ENCODE measurements at places on chromosomes 3 and 15.

DNA sequence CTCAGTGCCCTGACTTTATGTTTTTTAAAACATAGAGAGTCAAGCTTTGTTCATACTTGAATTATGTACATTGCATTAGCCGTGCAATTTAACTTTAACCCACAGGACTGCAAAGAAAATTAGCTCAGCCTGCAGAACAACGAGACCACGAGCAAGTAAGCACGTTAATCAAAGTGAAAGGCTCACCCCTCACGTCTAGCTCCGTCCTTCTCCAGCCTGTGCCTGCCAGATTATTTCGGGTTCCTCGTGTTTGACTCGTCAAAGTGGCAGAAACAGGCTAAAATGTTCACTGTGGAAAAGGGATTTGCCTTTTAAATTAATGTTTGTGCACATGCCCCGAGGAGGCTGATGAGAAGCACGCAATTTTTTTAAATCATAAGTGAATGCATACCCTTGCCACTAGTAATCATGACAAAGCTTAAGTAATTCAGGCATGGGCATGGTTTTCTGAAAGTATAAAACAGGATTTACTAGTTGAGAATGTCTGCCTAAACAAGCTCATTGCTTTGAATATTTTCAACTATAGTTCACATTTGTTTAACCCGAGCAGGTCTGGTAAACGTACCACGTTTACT is 15.3 kb downstream of the ZBTB38 start:
- no peaks in the 10 kb centered on the region for H3K27me3 ChIP-seq
- no peak overlapping the region for H3K4me3 ChIP-seq
- DNase-seq: no peak

DNA sequence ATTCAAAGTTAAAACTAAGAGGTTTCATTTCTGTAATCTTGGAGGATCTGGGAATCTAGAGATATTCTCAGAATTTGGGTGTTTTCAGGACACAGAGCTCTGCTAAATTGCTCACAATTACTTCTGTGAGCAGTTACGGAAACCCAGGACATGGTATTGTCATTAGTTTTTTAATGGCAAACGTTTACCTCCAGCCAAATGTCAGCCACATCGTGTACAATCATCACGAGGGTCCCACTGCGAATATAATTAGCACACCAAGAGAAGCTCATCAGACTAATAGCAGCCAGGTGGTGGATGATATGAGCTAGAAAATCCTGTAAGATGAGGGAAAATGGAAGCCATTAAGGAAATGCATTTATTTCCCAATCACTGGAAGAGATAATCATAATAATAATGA is 56.0 kb downstream of the CERS3 start:
- H3K4me1 ChIP-seq: no peaks in the 10 kb centered on the region
- H3K36me3 ChIP-seq: no peaks in the 10 kb centered on the region
- H3K27ac ChIP-seq: no peak overlapping the region
- no peak overlapping the region for H3K4me3 ChIP-seq

GRCh38 chr3:58573640-58574039 is 3.6 kb downstream of the FAM107A start:
- no peaks in the 10 kb centered on the region for H3K36me3 ChIP-seq
- H3K27ac ChIP-seq: no peak overlapping the region
- H3K4me1 ChIP-seq: no peaks in the 10 kb centered on the region
- H3K27me3 ChIP-seq: no peaks in the 10 kb centered on the region
- DNase-seq: no peak

- H3K36me3 ChIP-seq: no peaks in the 10 kb centered on the region
- no peak overlapping the region for H3K27ac ChIP-seq
- DNase-seq: no peak
Measured at GRCh38 chr3:188791311-188791710, 380.5 kb upstream of the TPRG1 start.

GRCh38 chr3:38120693-38121450 is 16.1 kb downstream of the ACAA1 start:
- H3K27ac ChIP-seq: no peak overlapping the region
- H3K27me3 ChIP-seq: no peaks in the 10 kb centered on the region
- no peak overlapping the region for H3K4me3 ChIP-seq
- H3K36me3 ChIP-seq: peaks cover 36% of the 10 kb centered on the region
- DNase-seq: peak; percentile 30
- no peaks in the 10 kb centered on the region for H3K4me1 ChIP-seq

GRCh38 chr15:52491472-52491871 is 37.2 kb downstream of the MYO5A start:
- H3K4me1 ChIP-seq: peaks cover 21% of the 10 kb centered on the region
- DNase-seq: no peak
- H3K27me3 ChIP-seq: no peaks in the 10 kb centered on the region
- H3K27ac ChIP-seq: peak overlapping the region; percentile 3

GRCh38 chr15:55654561-55655031 is 66.5 kb upstream of the PYGO1 start:
- no peaks in the 10 kb centered on the region for H3K36me3 ChIP-seq
- no peaks in the 10 kb centered on the region for H3K4me1 ChIP-seq

DNA sequence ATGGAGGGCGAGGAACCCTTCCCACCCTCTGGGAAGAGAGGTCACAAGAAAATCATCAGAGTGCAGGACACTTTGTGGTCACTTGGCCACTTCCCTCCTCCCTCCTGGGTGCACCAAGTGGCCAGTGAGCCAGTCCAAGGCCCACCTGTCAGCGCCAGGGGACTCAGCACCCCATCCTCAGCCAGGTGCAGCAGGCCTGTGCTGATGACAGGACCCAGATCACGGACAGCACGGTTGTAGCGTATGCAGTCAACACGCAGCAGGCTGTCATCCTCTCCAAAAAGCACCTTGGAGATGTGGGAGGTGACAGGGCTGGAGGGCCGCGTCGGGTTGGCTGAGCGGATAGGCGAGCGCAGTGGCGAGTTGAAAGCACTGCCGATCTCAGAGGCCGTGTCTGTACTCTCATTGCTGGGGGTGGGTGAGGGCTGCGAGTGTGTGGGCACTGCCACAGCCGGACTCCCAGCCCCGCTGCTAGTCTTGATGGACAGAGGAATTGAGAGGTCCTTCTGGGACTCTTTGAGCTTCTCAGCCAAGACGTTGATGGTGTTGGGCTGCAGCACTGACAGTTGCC is 41.5 kb downstream of the SEMA3G start:
- no peak overlapping the region for H3K27ac ChIP-seq
- peak; percentile 37 for DNase-seq
- H3K4me1 ChIP-seq: peaks cover 18% of the 10 kb centered on the region
- no peak overlapping the region for H3K4me3 ChIP-seq
- H3K27me3 ChIP-seq: no peaks in the 10 kb centered on the region

DNA sequence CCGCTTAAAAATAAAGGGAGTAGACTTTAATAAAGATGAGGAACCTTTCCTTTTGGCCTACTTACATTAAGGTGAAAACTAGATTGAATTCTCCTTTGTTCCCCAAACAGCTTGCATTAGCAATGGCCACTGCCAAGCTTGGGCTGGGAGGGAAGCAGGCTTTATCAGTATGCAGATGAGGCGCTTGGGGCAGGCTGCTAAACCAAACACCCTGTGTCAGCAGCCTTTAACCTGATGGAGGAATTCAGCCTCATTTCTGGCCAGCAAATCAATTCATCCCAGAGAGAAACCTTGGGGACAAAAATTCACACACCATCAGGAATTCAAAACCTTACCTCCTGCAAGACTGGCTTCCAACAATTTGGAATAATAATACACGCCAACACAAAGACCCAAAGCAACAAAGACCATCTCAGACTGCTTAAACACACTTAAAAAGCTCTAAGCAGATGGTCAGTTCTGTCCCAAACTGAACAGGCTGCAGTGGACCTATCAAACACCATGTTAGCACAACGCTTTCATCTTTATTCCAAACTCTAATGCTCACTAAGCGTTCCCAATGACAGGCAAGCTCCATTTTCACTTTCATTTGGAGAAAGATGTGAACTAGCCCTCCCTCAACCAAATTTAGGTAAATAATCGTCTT is 255.1 kb upstream of the CMC1 start:
- no peak overlapping the region for H3K27ac ChIP-seq
- H3K27me3 ChIP-seq: no peaks in the 10 kb centered on the region
- peaks cover 5% of the 10 kb centered on the region for H3K4me1 ChIP-seq
- no peaks in the 10 kb centered on the region for H3K36me3 ChIP-seq
- no peak overlapping the region for H3K4me3 ChIP-seq

DNA sequence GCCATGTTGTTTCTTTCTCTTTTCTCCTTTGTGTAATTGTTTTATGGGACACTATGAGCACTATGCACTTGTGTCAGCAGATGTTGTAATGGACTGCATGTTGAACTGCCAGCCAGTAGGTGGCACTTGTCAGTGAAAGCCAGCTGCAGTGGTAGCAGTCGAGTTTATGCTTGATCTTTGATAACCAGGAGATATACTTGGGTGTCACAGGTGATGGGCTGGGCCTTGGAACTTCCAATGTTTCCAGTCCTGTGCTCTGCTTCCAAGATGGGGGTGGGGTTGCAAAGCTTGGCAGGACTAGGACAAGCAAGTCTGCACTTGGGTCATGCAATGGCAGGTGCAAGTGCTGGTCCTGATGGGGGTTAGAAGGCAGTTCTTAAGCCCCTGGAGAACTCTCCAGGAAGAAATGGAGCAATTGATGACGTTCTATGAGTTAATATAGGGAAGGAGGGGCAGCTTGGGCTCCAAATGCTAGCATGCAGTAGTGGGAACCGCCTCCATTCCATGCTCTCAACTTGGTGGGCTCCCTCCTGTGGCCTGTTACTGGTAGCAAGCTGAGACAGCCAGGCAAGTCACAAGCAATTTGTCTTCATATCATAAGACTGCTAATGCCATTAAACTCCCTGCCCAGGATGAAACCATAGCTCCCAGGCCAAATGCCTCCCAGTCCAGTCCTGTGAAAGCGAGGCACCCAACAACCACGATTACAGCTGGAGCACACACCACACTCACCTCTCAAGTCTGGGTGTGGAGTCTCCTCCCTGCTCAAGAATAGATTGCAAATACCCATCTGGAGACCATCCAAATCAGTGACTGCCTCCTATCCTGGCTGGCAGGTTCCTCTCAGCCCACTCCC is 287.2 kb downstream of the CGGBP1 start:
- DNase-seq: no peak
- no peaks in the 10 kb centered on the region for H3K27me3 ChIP-seq
- H3K36me3 ChIP-seq: no peaks in the 10 kb centered on the region
- H3K4me1 ChIP-seq: no peaks in the 10 kb centered on the region
- H3K27ac ChIP-seq: no peak overlapping the region
- H3K4me3 ChIP-seq: no peak overlapping the region

GRCh38 chr15:80549654-80550053 is 145.5 kb upstream of the ABHD17C start:
- H3K27ac ChIP-seq: peak overlapping the region; percentile 75
- no peaks in the 10 kb centered on the region for H3K27me3 ChIP-seq
- peaks cover 30% of the 10 kb centered on the region for H3K4me1 ChIP-seq
- no peak overlapping the region for H3K4me3 ChIP-seq
- DNase-seq: no peak

DNA sequence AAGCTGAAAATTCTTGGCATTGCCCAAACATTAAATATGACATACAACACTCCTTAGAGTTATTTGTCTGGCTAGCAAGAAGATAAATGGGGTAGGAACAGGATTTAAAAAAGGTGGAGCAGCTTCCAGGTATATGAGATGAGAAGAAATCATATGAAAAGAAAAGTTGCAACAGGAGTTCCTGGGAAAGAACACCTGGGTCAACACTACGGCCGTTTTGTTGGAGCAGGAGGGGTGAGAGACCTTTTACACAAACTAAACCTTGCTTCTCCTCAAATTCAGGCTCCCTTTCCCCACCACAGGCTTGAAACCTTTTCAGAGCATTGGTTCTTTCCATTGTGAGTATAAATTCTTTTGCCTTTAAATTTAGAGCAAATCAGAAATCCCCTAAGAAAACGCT is 18.8 kb upstream of the GUCA1C start:
- H3K4me3 ChIP-seq: no peak overlapping the region
- H3K27me3 ChIP-seq: no peaks in the 10 kb centered on the region
- H3K4me1 ChIP-seq: no peaks in the 10 kb centered on the region
- no peak for DNase-seq
- no peaks in the 10 kb centered on the region for H3K36me3 ChIP-seq
- H3K27ac ChIP-seq: no peak overlapping the region

GRCh38 chr3:79057756-79058155 is 710.0 kb downstream of the ROBO1 start:
- no peaks in the 10 kb centered on the region for H3K4me1 ChIP-seq
- no peak overlapping the region for H3K27ac ChIP-seq
- no peaks in the 10 kb centered on the region for H3K36me3 ChIP-seq
- no peaks in the 10 kb centered on the region for H3K27me3 ChIP-seq
- no peak for DNase-seq

DNA sequence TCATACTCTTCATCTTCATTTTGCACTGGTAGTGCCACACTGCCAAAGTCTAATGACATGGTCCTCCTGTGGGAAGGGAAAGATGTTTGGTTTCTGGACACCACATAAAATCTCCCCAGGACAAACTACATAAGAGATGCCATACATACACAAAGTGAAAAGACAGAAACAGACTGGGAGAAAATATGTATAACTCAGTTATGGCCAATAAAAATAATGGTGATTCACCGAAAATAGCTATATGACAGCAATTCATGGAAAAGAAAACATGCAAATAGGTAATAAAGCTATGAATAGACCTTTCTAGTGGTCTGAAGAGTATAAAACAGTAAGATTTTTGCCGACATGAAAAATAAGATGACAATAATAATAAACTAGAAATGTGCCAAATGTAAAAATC is 5.3 kb downstream of the CEP152 start:
- no peak overlapping the region for H3K4me3 ChIP-seq
- peaks cover 12% of the 10 kb centered on the region for H3K36me3 ChIP-seq
- no peaks in the 10 kb centered on the region for H3K27me3 ChIP-seq
- peaks cover 9% of the 10 kb centered on the region for H3K4me1 ChIP-seq
- no peak for DNase-seq

DNA sequence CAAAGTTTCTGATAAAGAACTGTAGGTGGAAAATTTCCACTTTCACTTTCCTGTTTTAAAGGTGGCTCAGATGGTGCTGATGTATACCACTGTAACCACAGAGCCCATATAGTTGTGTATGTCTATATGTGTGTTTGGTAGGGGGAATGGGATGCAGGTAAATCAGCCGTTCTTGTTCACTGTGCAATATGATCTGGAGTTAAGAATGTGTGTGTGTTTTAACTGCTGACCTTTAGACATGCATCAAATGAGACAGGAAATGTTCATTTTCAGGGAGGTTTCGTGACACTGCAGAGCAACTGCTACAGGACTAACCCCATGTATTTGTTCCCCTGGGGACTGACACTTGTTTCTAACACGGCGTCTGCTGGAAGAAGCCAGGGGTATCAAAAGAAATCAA is 180.5 kb downstream of the TAFA4 start:
- no peak for DNase-seq
- H3K27me3 ChIP-seq: no peaks in the 10 kb centered on the region

DNA sequence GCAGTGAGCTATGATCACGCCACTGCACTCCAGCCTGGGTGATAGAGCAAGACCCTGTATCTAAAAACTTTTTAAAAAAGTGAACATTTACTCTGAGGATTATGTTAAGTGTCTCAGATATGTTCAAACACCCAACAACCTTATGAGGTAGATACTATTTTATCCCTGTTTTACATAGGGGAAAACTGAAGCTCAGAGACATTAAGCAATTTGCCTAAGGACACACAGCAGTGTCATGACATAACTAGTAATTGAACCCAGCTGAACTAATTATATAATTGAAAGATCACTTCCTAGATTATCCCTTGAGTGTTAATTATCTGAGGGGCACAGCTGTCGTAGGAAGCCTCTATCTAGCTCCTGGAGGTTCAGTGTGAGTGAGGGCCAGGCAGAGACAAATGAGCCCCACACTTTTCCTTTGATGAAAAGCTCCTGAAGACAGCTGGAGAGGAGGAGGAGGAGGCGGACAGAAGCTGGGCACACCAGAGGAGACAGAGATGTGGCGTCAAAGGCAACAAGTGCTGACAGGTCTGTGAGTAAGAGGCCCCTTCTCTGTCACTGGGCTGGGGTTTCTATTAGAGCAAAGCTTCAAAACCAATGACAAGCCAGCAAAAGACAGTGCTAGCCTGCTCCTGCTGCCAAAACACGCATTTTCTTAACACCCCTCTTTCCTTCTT is 20.5 kb downstream of the TRH start:
- H3K4me1 ChIP-seq: no peaks in the 10 kb centered on the region
- no peak overlapping the region for H3K4me3 ChIP-seq
- no peaks in the 10 kb centered on the region for H3K27me3 ChIP-seq
- DNase-seq: no peak
